Keratinocyte (primary cell): ENCODE measurements at places on chromosomes 11 and 22. TPM values are rescaled to one million over a fixed set of nuclear protein-coding genes. Genes with fewer than 3 reads are reported as not detected.

The CD6 gene
- polyA plus RNA-seq = 0.03 TPM in 3 replicates

The CEP126 gene
- polyA plus RNA-seq = 1.2 to 3.4 TPM (median 2.5 TPM) in 3 replicates

The BCO2 gene
- polyA plus RNA-seq = 0.37 to 0.51 TPM (median 0.40 TPM) in 3 replicates

The LRRC56 gene
- polyA plus RNA-seq = 0.14 to 0.44 TPM (median 0.28 TPM) in 3 replicates

The MAP6 gene
- polyA plus RNA-seq = 1.7 to 3.1 TPM (median 1.8 TPM) in 3 replicates

The WEE1 gene
- polyA plus RNA-seq = 18.2 to 39.2 TPM (median 19.9 TPM) in 3 replicates

The KRTAP5-7 gene
- polyA plus RNA-seq = 0.03 to 0.05 TPM in 2 of 3 replicates, not detected in the other

The SYCE3 gene
- 0.17 to 0.36 TPM in 2 of 3 replicates, not detected in the other for polyA plus RNA-seq

The JAML gene
- 0.01 TPM in 1 of 3 replicates, not detected in the others for polyA plus RNA-seq

DNA sequence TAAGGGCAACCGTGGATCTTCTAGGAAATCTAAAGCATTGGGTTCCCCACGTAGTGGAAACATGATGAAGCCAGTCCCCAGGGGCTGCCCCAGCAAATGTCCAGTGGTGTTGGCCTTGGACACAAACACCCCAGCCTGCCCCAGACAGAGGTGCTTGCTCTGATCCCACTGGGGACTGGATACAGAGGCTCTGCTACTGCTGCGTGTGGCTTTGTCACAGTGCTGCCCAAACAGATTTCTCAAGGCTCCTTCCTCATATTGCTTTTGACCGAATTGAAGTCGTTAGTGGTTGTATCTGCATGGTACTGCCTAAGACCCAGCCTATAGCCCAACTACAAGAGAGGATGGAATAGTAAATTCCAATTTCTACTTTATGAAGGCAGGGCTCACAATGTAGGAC lies 40.1 kb upstream of the CD44 start:
- no peak for DNase-seq

DNA sequence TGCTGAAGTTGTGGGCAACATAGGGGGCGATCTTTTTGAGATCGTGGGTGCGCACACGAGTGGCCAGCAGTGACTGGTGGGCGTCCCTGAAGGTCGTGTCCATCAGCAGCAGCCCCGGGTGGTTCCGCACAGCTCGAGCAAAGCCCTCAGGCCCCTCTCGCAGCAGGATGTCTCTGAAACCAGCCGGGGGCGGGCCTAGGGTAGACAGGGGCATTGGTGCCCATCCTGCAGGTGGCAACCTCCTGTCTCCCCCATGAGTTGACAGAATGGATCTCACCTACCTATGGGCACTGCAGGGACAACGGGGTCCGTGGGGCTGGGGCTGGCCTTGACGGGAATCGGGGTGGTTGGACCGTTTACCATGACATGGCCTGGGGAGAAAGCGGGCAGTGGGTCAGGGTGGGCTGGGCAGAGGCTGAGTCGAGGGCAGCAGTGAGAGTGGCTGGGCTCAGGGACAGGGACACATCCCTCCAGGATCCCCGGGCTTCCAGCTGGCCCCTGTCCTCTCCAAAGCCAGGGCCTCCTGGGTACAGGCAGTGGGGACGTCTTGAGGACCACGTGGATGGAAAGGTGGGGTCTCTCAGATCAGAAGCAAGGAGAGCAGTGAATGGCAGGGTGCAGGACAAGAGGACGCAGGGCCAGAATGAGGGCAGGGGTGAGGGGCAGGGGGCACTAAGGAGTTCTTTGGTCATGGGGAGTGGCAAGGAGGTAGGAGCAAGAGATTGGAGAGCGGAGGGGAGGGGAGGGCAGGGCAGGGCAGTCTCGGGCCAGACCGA lies 4.2 kb upstream of the LRFN4 start:
- DNase-seq = no peak

DNA sequence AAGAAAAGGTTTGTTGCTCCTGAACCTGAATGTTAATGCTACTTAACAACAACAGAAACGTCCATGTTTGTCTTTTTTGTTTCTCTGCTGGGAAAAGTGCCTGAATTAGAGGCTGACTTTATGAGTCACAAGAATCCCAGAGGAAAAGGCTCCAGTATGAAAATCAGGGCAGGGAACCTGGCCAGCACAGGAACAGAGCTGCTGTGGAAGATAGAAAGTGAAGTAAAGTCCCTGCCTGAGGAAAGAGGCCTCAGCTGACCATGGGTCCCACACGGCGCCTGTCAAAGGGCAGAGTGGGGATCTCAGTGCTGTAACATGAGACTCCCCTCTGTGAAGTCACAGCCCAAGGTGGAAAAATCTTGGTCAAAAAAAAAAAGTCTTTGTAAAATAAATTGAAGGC lies 632.3 kb upstream of the CCDC90B start:
- DNase-seq = no peak

- no peak for DNase-seq
Observed at GRCh38 chr11:62611705-62612365, 740 bp downstream of the EML3 start.

- no peak for DNase-seq
Observed at GRCh38 chr11:33262011-33262645, 4.9 kb downstream of the HIPK3 start.

DNA sequence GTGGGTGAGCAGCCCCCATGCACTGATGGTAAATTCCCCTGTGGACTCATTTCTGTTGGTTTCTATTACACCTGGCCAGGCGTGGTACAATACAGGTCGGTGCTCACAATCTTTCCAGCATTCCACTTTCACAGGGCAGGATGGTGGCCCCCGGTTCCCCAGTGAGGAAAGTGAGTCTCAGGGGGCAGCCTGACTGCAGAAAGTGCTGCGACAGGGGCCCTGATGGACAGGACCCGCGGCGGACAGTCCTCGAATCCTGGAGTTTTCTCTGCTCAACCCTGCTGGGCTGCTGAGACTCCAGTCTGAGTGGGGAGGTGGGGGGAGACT lies 3.1 kb upstream of the PGGHG start:
- DNase-seq = no peak

GRCh38 chr11:36074941-36075431 lies 131.1 kb downstream of the LDLRAD3 start:
- no peak for DNase-seq

DNA sequence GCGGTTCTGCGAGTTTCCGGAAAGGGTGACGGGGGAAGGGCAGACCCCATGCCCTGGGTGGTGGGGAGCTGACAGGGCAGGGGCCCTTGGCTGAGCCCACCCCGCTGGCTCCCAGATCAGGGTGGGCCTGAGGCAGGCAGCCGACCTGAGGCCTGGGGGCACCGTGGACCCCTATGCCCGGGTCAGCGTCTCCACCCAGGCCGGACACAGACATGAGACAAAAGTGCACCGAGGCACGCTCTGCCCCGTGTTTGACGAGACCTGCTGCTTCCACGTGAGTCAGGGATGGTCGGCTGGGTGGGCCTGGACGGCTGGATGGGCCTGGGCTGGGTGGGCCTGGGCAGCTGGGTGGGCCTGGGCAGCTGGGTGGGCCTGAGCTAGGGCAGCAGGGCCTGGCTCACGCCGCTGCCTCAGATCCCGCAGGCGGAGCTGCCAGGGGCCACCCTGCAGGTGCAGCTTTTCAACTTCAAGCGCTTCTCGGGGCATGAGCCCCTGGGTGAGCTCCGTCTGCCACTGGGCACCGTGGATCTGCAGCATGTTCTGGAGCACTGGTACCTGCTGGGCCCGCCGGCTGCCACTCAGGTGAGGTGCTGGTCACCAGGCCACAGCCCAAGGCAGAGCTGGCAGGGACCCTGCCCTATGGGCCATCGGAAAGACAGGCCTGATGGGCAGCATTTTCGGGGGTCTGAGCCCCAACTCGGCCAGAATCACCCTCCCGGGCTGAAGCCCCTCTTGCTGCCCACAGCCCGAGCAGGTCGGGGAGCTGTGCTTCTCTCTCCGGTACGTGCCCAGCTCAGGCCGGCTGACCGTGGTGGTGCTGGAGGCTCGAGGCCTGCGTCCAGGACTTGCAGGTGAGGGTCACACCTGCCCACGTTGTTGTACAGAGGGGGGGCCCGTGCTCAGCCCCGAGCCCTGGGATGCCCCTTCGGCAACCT lies 1.5 kb downstream of the SYT8 start:
- DNase-seq = no peak

DNA sequence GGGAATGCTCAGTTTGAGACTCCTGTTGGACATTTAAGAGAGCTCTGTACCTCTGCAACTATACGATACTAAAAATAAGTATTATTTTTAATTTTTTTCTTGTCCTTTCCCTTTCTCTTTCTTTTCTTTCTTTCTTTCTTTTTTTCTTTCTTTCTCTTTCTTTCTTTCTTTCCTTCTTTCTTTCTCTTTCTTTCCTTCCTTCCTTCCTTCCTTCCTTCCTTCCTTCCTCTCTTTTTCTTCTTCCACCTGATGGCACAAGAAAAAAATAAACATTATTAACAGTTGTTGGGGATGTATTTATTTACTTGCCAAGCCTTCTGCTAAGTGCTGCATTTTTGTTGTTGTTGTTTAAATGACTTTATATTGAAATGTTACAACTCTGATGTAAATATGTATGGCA lies 39.5 kb downstream of the GRAMD1B start:
- DNase-seq = no peak

GRCh38 chr22:23891726-23892125 lies 2.5 kb upstream of the MIF start:
- no peak for DNase-seq

GRCh38 chr11:104609311-104610085 lies 288.8 kb downstream of the CASP12 start:
- DNase-seq = no peak

GRCh38 chr11:116424615-116425261 lies 348.0 kb downstream of the BUD13 start:
- no peak for DNase-seq

GRCh38 chr11:34013898-34014571 lies 37.5 kb upstream of the CAPRIN1 start:
- DNase-seq = no peak

DNA sequence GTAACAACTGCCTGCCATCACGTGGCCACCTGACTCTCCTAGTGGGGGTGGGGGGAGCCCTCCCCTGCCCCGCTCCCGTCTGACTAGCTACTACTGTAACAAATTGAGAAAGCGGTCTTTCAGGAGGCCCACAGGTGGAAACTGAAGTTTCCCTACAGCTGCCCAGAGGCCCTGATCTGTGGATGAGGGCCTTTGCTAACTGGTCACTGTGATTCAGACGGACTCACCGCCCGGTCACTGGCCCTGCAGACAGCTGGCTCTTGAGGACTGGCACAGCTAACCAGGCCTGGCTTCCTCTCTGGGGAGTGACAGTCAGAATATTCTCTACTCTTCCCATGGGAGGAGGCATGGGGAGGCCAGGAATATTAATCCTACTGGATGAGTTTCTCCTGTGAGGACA lies 116.8 kb downstream of the ARHGAP8 start:
- DNase-seq = no peak

DNA sequence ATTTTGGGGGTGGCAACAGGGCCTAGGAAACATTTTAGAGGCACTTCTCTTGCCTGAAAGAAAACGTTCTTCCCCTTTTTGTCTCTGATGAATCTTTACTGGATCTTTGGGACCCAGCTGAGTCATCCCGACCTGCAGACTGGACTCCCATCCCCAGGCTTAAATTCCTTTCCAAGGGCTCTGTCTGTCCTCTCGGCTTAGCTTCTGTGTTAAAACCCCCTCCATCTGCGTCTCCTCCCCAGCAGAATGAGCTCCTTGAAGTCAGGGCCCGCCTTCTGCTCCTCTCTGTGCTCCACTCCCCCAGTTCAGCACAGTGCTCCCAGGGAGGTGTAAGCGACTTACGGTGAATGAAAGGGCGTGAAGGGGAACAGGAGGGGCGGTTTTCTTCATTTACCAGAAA lies 895 bp upstream of the DAGLA start:
- DNase-seq = no peak

DNA sequence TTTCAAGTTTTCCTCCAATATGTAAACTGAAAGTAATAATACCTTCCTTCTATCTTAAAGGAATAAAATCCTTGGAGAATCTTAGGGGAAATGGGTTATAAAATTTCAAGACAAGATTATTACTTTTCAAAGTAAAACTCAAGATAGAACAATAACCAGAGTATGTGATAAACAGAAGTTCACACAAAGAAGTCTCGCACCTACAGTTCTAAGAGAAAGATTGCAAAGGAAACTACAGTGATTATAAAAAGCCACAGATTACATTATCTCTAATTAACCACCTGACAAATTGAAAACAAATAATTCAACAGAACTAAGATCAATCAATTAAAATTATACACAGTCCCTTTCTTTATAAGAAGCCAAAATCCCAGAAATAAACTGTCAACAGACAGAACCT lies 34.0 kb downstream of the AMBRA1 start:
- no peak for DNase-seq

DNA sequence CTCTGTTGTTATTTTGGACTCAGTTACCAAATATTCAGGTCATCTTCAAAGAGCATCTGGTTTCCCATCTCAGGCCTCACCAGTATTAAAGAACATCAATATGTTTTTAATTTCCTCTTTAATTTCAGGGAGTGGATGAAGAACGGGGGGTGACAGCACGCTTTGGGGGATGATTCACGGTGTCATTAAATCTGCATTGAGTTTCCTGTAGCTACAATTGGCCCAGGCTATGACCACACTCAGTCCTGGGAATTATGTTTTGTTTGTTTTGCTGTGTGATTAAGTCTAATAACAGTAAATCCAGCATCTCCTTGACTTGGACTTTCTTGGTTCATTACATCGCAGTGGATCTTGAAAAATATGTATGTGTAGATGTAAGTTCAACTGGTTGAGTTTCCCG lies 149.7 kb upstream of the SEZ6L start:
- no peak for DNase-seq

GRCh38 chr22:46869831-46870441 lies 107.5 kb downstream of the TBC1D22A start:
- DNase-seq = no peak

DNA sequence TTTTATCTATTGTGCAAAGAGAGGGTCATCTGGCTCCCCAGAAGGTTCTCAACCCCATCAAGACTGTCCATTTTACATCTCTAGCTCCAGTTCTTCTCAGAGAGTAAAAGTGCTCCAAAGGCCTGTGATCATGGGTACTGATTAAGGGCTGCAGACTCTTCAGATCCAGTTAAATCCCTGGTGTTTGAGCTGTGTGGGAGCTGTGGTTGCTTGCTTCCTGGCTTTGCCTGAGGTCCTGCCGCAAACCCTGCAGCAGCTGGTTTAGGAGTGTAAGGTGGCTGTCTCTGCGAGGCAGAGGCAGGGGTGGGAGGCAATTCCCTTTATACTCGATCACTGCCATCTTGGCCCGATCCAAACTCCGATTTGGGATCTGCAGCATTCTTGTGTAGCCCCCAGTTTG lies 1.2 kb downstream of the MRPL17 start:
- DNase-seq = no peak

DNA sequence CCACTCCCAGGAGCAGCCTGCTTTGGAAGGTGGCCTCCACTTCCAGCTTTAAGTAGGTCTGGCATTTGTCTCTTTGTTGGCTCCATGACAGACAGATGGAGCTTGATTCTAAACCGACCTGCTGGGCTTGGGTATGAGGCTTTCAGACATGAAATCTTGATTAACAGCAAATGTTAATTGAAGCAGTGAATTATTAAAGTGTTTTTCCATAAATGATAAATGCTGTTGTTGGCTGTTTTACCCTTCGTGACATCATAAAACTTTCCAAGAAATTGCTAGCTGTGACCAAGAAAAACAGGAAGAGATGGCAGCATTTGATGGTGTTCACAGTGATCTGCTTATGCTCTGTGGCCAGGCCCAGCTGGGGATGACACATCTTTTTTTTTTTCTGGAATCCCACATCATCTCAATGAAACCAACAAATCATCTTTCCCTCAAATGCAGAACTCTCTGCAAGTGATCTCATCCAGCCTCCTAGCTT lies 66.1 kb downstream of the RBMXL2 start:
- DNase-seq = no peak
